ENCODE measurements at places on chromosomes 3 and 15. TPM values are rescaled to one million over a fixed set of nuclear protein-coding genes. Genes with fewer than 3 reads are reported as not detected.
A peak's percentile ranks its signal among the peaks of the same experiment; 100 is the strongest.

GRCh38 chr15:29074045-29074444, 188.3 kb downstream of the APBA2 start:
- H3K27me3 ChIP-seq: no peaks in the 10 kb centered on the region
- no peak overlapping the region for H3K27ac ChIP-seq
- H3K4me3 ChIP-seq: no peak overlapping the region
- DNase-seq: no peak
- no peaks in the 10 kb centered on the region for H3K4me1 ChIP-seq
- no peaks in the 10 kb centered on the region for H3K36me3 ChIP-seq

- no peaks in the 10 kb centered on the region for H3K27me3 ChIP-seq
- H3K27ac ChIP-seq: no peak overlapping the region
- H3K4me3 ChIP-seq: no peak overlapping the region
- DNase-seq: no peak
- no peaks in the 10 kb centered on the region for H3K36me3 ChIP-seq
These were observed 114.6 kb downstream of the LRRK1 start for GRCh38 chr15:101033801-101034200.

The TMC3 gene
- polyA plus RNA-seq: not detected

DNA sequence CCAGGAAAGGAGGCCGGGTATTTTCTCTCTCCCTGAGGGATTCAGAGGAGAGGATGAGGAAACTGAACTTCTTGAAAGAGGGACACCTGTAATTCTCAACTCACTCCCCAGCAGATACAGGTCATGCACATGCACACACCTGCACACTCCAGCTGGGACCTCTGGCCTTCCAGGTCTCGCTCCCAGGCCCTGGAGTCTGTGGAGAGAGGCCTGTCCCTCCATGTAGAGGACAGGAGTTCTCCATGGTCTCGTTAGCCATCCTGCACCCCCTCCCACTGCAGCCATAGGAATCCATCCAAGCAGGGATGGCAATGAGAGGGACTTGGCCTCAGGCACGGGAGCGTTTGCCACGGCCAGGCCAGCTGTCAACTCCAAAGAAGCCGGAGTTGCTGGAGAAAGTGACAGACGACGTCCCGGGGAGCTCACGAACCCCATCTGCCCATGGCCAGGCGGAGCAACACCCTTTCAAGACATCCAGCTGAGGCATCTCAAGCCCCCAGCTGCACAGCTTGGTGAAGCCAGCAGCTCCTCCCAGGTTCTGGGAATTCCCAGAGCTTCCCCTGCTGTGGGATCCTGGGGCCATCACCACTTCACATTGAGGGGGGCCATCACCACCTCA, 223.3 kb downstream of the UACA start:
- no peak overlapping the region for H3K27ac ChIP-seq
- H3K27me3 ChIP-seq: no peaks in the 10 kb centered on the region
- no peak overlapping the region for H3K4me3 ChIP-seq
- no peak for DNase-seq

The DGKG gene
- polyA plus RNA-seq: 0.95 TPM

DNA sequence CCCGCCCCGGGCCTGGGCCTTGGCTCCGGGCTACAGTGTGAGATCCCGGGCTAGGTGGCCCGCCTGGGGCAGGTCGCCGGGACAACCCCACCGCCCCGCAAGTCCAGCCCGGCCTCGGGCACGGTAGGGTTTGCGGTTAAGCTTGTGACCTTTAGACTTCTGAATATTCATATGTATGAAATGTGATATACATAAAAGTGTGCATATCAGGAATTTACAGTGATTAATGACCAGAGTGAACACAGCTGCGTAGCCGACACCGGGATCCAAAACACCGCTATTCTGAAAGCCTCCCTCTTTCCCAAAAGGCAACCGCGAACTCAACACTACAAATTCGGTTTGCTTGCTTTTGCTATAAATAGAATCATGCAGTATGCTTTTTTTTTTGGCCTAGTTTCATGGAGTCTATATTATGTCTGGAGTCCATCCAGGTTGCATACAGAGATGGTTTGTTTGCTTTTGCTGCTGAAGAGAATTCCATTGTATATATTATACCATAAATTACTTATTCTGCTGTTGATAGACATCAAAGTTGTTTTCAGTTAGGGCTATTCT, 636 bp upstream of the SNRPA1 start:
- peaks cover 4% of the 10 kb centered on the region for H3K4me1 ChIP-seq
- H3K36me3 ChIP-seq: no peaks in the 10 kb centered on the region
- H3K27ac ChIP-seq: peak overlapping the region; percentile 6

DNA sequence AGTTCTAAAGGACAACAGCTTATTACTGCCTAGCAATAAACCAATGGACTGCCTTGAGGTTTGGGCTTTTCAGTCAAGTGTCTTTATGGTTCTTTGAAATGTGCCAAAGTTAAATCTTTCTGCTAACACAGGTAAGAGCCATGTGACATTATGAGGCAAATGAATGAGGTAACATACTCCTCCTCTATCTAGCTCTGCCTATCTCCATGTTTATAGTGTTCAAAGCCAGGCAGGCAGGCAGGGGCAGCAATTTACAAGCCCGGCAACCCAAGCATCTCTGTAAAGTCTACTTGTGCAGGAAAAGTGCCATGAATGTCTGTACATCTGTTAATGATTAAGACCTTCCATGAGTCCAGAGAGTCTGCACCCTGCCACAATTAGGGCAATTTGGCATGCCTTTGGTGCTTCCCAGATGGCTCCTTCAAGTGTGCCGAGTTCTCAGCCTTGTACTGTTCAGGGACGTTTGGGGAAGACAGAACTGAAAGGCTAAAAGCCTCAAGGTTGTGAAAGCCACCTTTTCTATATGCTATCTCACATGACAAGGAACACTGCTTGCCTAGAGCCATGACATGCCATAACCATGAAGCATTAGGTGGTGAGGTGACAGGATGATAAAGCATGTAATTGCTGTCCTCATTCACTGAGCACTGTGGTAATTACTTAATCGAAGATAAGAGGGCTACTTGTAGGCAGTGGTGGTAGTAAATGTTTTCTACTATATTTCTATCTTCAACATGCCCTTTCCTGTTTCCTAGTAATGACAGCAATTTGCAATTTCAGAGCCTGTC, 41.4 kb upstream of the EIF1B start:
- peaks cover 23% of the 10 kb centered on the region for H3K4me1 ChIP-seq
- no peaks in the 10 kb centered on the region for H3K27me3 ChIP-seq
- H3K4me3 ChIP-seq: no peak overlapping the region
- H3K27ac ChIP-seq: peak overlapping the region; percentile 42
- DNase-seq: no peak

DNA sequence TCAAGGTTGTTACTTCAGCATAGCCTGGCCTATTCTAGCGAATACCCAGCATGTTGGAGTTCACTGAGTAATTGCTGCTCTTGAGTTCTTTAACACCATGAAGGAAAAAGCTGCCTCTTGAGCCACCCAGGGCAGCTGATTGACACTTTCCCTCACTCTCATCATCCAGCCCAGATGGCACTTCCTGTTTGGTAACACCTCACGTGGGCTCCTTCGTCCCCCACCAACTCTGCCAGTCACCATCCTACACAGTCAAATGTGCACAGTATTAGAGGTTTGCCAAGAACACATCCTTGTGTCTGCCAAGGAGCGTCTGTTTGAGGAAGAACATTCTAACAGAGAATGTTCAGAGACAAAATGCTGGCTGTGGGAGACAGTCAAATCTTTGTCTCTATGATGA, 266.3 kb downstream of the RPLP1 start:
- H3K36me3 ChIP-seq: no peaks in the 10 kb centered on the region
- no peaks in the 10 kb centered on the region for H3K4me1 ChIP-seq
- no peak for DNase-seq
- no peak overlapping the region for H3K4me3 ChIP-seq

DNA sequence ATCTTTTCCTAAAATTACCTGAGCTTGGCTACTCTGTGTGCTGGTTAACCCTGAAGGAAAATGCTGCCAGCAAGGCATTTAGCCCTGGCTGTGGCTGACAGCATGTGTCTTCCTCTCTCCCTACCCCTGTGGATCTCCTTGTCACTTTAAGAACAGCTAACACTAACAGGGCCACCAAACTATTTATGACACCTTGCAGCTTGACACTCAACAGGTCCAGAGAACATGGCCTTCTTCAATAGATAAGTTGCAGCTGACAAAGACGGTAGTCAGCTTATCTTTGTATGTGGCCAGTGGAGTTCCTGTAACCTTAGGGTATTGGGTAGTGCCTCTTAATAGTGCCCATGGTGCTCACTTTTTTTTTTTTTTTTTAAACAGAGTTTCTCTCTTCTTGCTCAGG, 32.0 kb upstream of the COPB2 start:
- no peak overlapping the region for H3K27ac ChIP-seq
- H3K27me3 ChIP-seq: no peaks in the 10 kb centered on the region
- no peak overlapping the region for H3K4me3 ChIP-seq
- H3K36me3 ChIP-seq: no peaks in the 10 kb centered on the region

GRCh38 chr3:3806856-3807255, 7.6 kb downstream of the LRRN1 start:
- no peaks in the 10 kb centered on the region for H3K4me1 ChIP-seq
- H3K4me3 ChIP-seq: no peak overlapping the region
- DNase-seq: no peak
- H3K27me3 ChIP-seq: peaks cover 5% of the 10 kb centered on the region
